ENCODE measurements at places on chromosomes 11 and 22.

DNA sequence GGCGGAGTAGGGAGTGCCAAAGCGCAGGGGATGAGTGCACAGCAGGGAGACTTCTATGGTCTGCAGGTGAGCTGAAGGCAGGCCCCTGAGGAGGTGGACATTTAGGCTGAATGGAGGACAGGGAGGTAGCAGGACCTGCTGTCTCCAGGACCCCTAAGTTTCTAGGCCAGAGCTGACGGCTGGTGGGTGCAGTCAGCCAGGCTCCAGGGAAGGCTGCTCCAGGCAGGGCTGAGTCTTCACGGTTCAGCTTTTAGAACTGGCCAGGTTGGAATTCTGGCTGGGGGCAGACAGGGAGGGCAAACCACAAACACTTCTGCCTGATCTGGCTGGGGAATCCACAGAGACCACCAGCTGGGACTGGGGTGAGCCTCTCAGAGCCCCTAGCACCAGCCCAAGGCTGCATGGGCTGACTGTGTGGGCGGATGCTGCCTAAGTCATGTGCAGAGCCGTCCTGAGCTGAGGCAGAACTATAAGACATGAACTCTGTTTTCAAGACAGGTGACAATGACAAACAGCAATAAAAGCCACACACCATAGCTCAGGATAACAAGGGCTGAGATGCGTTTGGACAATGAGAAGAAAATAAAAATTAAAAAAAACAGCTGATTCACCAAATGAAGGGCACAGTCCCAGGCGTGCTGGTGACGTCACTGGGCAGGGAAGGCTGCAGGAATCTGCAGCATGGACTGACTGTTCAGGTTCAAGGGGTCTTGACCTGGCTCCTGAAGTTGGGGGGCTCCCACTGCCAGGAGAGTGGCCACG lies 10.4 kb upstream of the MALAT1 start:
- DNase-seq = no peak

DNA sequence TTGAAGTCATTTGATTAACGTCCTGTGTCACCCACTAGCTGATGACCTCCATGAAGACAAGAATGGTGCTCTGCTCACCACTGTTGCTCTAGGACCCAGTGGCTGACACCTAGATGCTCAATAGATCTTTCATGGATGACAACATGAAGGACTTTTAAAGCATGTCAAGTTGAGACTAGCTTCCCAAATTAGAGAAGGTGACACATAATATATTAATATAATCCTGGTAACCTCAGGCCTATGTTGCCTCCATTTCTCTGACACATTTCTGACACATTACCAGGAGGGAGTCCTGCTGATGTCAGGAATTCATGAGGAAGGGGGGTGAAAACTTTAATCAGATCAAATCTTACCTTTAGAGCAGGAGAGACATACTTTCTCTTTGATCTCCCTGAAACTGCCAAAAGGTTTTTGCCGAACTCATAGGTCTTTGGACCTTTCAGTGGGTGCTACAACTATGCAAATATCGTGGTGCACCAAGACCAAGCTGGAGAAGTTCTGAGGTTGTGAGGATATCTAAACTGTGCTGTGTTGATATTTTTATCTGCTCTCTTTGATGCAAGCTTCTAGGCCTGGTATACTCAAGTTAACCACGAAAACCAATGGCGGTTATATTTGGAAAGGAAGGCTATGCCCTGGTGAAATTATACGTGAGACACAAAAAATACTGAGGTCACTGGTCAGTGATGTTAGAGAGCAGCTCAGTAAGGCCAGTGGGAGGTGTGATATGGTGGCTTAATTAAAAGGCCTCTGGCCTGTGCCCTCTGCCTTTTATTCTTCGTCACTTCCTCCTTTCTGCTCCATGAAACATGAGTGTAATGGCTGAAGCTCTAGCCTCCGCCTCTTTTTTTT lies 13.2 kb upstream of the AMPD3 start:
- peak; percentile 19 for DNase-seq

GRCh38 chr11:16097543-16097942 lies 258.8 kb downstream of the SOX6 start:
- no peak for DNase-seq

DNA sequence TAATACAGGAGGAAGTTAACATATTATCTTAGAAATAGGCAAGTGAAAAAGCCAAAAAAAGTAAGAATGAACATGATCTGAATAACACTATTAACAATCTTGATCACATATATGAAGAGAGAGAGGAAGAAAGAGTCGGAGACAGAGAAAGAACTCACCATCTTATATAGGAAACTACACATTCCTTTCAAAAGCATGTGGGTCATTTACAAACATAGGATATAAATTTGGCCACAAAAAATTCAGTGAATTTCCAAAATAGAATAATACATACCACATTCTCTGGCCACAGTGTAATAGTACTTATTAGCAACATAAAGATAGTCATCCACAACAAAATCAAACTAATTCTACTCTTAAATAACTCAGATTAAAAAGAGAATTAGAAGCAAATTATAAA lies 50.9 kb upstream of the ME3 start:
- no peak for DNase-seq

DNA sequence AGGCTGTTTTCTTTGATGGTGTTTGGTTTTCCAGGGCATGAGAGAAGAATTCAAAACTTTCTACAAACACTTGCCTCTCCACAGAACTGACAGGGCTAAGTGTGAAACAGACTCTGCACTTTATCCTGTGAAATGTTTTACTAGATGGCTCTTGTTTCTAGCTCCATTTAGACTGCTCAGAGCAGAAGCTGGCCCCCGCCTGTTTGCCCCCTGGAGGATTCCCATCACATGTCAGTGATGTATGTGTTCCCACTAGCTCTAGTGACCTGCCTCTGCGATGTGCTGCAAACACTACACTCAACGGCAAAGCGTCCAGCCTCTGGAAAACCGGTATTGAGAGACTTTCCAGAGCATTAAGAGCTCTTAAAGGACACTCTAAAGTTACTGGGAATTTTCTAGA lies 41.4 kb upstream of the PCF11 start:
- no peak for DNase-seq

DNA sequence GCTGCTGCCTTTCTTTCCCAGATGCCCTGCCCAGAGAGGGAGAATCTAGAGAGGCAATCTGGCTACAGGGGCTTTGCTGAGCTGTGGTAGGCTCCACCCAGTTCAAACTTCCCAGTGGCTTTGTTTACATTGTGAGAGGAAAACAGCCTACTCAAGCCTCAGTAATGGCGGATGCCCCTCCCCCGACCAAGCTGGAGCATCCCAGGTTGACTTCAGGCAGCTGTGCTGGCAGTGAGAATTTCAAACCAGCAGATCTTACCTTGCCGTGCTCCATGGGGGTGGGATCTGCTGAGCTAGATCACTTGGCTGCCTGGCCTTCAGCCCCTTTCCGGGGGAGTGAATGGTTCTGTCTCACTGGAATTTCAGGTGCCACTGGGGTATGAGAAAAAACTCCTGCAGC lies 12.2 kb downstream of the BDNF start:
- no peak for DNase-seq

DNA sequence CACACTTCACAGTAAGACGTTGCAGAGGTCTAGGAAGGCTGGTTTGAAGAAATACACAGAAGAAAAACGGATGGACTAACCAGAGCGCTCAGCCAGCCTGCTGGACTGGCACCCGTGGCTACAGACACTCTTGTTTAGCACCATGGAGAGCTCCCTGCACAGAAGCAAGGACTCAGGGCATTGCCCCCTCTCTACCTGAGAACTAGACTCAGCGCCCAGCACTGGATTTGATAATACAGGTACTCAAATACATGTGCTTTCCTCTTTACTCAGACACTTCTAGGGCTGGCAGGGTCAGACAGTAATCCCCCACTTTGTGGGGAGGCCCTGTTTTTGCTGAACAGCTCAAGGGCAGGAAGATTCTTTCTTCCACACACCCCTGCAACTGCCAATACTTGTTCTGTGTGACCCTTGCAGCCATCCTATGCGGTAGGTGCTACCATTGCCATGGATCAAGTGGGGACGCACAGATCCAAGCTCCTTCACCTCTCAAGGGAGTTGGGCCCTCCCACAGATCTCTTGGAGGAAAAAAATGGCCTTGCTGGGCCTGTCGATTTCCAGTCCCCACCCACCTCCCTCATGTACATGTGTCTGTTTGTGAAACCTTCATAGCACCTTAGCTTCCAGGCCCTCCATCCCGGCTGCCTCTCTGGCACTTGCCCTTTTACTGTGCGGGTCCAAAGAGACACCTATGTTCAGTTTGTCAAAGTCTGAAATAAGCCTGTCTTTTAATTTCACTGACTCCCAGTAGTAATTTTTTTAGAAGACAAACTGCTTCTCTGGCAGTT lies 5.1 kb upstream of the P2RX6 start:
- DNase-seq = no peak

- no peak for DNase-seq
These were observed 26.2 kb downstream of the TRIM66 start for GRCh38 chr11:8656291-8656690.

- DNase-seq = no peak
These were observed 90.0 kb downstream of the GRIK4 start for GRCh38 chr11:120601536-120601935.

- no peak for DNase-seq
These were observed 18.3 kb downstream of the RGL4 start for GRCh38 chr22:23709107-23709506.

- no peak for DNase-seq
These were observed 126.4 kb downstream of the SEZ6L start for GRCh38 chr22:26295563-26296126.

- no peak for DNase-seq
These were observed 26.8 kb downstream of the GAB2 start for GRCh38 chr11:78390809-78391208.

GRCh38 chr11:110801328-110801727 lies 89.1 kb upstream of the ARHGAP20 start:
- DNase-seq = no peak

DNA sequence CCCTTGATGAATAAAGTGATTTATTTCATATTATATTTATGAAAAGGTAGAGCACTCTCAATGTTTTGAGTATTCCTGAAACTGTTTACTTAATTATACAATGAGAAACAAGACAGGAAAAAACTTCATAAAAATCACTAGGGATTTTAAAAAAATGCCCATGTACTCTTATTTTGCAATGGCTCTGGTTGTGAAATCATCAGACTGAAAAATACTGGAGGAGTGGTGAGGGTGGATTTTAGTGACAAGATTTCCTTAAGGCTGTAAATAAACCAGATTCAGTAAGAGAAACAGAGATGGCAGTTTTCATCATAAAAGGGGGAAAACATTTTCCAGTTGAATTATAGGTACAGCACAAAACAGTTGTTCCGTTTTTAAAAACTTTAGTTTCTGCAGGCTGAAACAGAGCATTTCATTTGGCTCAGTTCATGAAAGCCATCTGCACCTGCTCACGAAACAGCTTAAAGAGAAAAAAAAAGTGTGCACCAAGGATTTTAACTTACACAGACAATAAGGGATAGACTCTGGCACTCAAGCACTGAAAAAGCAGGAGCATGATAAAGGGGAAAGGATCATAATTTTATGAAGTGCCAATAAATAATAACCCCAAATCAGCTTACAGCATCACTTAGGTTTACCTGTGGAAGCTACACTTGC lies 100.7 kb downstream of the MAML2 start:
- DNase-seq = no peak

- no peak for DNase-seq
These were observed 44.1 kb upstream of the CCDC188 start for GRCh38 chr22:20194681-20195593.
